Stimulated activated CD4-positive, alpha-beta T cell treated with anti-CD3 and anti-CD28 coated beads, Interleukin-2, amount 100 ng/mL, for 48 hours (primary cell): ENCODE measurements at places on chromosomes 1 and 21.

GRCh38 chr1:112043901-112044300 lies 54.4 kb upstream of the KCND3 start:
- DNase-seq, result no peak

- DNase-seq, result no peak
These were observed 195.0 kb upstream of the OLFM3 start for GRCh38 chr1:102191723-102192122.

DNA sequence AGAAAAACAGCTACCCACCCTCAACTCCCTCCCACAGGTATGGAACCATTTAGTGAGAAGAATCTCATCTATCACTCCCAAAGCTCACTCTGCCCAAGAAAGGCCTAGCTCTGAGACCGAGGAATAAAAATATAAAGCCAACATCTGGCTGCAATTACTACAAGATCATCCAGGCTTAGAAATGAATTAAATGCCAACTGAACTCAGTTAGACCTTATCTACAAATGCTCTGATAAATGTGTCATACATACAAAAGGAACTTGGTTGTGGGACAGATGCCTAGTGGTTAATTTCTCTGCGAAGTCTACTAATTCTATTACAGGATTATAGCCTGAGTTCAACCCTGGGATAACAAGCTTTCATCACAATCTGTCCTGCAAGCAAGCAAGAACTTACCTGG lies 6.7 kb downstream of the ADIPOR1 start:
- DNase-seq, result no peak

DNA sequence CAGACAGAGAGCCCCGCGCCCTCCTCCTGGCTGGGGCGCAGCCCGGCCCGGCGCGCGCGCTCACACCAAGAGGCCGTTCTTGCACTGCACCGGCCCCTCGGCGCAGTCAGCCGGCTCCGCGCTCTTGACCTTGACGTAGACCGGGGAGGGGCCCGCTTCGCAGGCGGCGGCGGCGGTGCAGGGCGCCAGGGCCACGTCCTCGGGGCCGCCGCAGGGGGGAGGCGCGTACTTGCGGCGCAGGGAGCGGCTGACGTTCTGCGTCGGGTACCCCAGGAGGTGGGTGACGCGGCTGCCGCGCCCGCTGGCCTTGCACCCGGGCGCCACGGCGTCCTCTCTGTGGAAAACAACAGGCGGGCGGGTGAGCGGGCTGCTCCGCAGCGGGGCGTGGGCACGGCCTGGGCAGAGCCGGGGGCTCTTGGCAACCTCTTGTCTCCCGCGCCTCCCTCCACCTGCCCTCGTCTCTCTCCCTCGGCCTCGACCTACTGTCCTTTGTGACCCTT lies 7.7 kb downstream of the VSIG8 start:
- peak; percentile 72 for DNase-seq

- no peak for DNase-seq
These were observed 46.7 kb downstream of the H3-3A start for GRCh38 chr1:226108935-226109828.

DNA sequence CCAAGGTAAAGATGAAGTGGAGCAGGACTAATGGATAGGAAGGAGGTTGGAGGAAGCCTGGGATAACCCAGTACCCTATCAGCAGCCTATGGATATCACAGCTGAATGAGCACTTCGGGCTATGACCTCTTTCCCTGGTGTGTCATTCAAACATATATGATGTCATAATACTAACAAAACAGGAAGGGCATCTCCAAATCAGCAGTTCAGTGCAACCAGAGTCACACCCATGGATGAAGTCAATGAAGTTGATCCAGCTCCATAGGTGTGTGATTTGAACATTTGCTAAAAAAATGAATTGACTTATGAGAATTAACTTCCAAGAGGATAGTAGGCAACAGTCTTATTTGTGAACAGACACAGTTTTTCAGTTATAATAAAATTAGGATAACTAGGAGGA lies 1.7 kb upstream of the C1orf116 start:
- DNase-seq, result no peak

DNA sequence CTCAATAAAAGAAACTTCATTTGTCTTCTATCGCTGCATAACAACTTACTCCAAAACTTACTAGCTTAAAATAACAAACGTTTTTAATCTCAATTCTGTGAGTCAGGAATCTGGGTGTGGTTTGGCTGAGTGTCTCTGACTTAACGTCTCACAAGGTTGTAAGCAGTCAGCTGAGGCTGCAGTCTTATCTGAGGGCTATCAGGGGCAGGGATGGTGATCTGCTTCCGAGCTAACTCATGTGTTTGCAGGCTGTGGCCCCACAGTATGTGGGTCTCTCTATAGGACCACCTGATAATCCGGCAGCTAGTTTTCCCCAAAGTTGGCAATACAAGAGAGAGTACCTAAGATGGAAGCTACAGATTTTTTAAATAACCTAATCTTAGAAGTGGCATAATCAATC lies 234.2 kb upstream of the FGGY start:
- DNase-seq, result no peak

- no peak for DNase-seq
These were observed 22.3 kb downstream of the STYXL2 start for GRCh38 chr1:167116174-167116573.
